Naive B cell (primary cell): ENCODE measurements at places on chromosomes 6 and 20.
A peak's percentile ranks its signal among the peaks of the same experiment; 100 is the strongest.

DNA sequence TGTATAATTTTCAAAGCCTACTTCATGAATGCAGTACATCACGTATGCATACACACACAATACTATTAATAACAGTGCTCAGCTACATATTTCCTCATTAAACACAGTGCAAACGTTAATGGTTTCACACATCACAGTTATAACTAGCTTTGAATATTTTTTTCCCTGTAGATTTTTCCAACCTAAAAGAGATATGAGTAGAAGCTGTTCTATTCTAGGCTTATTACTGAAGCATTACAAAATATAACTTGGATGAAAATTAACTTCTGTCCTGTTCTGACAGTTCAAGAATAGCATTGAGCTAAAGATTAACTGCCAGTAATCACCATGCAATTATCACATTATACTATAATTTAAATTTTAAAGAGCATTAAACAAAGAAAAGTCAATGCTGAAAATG is 6.2 kb downstream of the LMBRD1 start:
- no peak for DNase-seq

DNA sequence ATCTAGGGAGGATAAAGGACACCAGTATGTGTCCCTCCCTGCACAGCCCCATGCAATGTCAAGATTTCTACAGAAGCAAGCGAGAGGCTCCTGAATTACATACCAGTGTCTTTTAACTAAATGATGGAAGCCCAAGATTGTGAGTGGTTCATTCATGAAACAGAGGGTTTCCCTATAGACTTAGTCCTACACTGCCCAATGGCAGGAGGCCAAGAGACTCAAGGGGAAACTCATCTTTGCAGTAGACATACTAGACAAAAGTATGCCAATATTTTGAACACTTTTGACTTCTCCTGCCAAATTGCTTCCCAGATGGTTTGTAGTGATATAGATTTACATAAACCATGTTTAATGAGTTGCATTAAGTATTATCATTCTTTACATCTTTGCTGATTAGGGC is 557.2 kb upstream of the JAG1 start:
- no peak for DNase-seq

DNA sequence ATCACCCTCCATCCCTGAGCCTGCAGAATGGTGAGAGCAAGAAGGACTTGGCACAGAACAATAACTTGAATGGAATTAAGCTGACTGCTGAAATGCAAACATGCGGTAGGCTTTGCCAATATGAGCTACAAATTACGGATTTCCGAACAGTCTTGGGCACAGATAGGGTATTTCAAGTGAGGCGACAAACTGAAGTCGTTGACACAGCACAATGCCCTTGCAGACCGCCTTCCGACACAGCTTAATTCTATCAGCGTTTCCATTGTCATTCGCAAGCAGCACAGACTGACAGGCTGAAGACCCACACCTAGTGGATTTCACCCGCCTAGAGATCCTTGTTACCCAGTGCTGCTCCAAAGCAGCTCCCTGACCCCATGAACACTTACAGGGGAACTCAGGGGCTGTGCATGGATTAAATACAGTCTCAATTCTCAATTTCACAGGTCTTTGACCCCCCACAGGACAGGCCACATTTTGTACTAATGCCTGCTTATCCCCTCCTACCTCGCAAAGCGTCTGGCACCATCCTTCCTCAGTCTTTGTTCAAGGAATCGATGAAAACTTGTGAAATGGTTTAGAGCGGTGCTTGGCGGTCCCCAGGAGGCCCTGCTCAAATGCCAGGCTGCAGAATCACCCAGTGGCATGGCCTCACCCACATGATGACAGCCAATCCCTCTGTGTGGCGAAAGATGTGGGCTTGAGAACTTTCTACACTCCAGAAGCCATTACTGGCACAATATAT is 34.6 kb downstream of the RAMACL start:
- no peak for DNase-seq

GRCh38 chr6:41565701-41566100 is 19.5 kb downstream of the FOXP4 start:
- no peak for DNase-seq

DNA sequence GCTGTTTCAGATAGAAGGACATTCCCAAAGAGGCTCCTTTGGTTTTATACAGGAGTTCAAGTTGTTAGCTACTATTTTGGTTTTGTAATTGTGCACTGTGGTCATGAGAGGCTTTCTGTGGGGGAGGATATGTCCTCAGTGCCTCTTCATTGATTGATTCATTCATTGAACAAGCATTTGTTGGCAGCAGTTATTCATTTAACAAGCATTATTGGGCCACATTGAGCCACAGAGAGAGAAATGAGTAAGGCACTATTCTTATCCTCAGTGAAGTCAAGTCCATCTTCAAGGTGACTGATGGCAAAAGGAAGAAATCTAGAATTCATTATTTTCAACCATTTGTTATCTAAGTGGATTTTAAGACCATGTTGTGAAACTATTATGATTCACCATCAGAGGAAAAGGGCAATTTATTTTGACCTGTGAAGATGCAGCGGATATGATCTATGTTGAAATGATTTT is 697.2 kb upstream of the CITED2 start:
- DNase-seq: no peak

DNA sequence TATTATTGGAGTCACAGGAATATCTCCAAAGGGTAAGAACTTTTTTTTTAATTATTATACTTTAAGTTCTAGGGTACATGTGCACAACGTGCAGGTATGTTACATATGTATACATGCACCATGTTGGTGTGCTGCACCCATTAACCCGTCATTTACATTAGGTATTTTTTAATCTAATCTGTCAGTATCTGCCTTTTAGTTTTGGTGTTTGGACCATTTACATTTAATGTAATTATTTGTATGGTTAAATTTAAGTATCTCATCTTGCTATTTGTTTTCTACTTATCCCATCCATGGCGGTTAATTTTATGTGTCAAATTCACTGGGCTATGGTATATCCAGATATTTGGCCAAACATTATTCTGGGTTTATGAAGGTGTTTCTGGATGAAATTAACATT is 15.4 kb upstream of the OPN5 start:
- no peak for DNase-seq

- DNase-seq: no peak
These were observed 291.9 kb upstream of the SGK1 start for GRCh38 chr6:134609716-134610261.

GRCh38 chr20:55579802-55580201 is 425.5 kb downstream of the CBLN4 start:
- DNase-seq: no peak

GRCh38 chr6:15426901-15427300 is 181.0 kb downstream of the JARID2 start:
- no peak for DNase-seq

DNA sequence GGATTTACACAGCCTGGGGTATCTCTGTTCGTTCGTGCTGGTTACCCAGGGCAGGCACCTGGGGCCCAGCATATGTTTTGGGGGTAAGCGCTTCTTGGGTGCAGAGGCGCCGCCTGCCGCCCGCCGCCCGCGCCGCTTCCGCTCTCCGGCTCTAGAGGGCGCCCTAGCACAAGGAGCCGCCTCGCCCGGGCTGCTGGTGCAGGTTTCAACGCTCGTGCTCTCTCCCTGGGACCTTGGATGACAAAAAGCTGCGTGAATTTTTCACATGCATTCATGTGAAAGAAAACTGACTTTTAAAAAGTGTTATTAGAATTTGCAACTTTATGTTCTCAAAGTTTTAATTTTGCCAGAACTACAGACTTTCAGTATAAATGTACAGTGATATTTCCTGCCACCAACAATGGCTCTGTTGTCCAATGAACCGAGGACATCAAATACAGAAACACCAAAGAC is 32.5 kb downstream of the PRR18 start:
- DNase-seq: peak; percentile 79

GRCh38 chr20:41152108-41152757 is 14.9 kb downstream of the PLCG1 start:
- DNase-seq: no peak

DNA sequence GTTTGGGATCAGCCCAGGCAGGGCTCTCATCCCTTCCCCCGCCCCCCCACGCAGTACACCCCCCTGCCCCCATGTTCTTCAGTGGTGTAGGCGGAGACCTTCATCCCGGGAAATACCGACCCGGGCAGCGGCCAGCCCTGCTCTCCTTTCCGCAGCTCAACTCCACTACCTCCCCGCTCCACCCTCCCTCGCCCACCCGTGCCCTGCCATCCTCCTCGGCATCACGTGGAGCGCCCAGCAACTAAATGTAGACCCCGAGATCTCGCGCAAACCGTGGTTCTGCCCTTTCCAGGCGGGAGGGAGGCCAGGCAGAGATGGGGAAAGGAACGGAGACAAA is 1932.2 kb upstream of the DEFB115 start:
- no peak for DNase-seq

DNA sequence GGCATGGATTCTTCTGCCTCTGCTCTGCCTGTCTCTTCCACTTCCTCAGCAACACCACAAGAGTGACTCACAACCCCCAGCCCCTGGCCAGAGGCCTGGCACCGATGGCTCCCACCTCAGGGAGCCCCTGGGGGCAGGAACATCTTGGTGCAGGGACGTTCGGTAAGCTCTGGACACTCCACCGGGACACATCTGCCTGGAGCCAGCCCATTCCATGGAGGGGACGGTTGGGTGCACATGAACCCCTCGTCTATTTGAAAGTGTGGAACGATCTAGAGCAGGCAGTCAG is 246.5 kb downstream of the ERMARD start:
- DNase-seq: no peak

GRCh38 chr6:32176476-32177182 is 745 bp upstream of the AGPAT1 start:
- DNase-seq: no peak

- DNase-seq: no peak
These were observed 202.3 kb downstream of the RPS12 start for GRCh38 chr6:133016631-133017030.

- DNase-seq: peak; percentile 30
These were observed 7.6 kb upstream of the KCNK16 start for GRCh38 chr6:39330057-39330456.

GRCh38 chr6:127547904-127548649 is 28.9 kb upstream of the C6orf58 start:
- DNase-seq: no peak

- no peak for DNase-seq
These were observed 16.7 kb upstream of the CLIC5 start for GRCh38 chr6:46032110-46032998.

DNA sequence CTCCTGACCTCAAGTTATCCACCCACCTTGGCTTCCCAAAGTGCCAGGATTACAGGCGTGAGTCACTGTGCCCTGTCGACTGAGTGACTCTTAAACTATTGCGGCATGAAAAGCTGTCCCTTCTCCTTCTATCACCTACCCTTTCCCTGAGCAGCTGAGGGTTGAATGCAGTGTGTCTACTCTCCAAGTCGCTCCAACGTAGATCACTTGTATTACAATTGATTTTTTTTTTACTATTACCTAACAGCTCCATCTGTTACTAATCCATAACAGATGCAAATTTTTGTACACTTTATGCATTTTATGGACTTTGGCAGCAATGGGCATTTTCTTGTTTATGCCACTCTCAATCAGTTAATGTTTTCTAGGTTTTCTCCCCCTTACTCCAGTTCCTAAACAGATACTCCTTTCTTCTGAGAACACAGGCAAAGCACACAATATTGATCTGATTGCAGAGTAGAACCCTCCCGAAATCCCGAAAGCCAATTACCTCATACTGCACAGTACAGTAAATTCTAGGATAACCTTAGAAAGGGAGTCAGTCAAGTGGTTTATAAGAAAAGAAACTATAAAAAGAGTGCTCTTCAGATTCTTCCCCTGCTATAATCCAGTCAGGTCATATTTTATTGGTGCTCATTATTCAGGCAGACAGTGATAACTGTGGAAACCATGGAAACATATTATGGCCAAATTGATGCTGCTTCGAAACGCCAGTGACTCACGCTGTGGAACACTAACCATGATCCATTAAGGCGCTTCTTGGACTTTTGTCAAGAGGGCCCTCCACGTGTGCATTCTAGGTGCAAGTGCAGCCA is 273.0 kb downstream of the ADGB start:
- no peak for DNase-seq

- DNase-seq: no peak
These were observed 105.5 kb downstream of the TULP4 start for GRCh38 chr6:158417760-158418098.

- DNase-seq: no peak
These were observed 46.5 kb downstream of the PLEKHG1 start for GRCh38 chr6:150646228-150646627.

- DNase-seq: peak; percentile 72
These were observed 17.6 kb upstream of the TM9SF4 start for GRCh38 chr20:32091888-32092346.

DNA sequence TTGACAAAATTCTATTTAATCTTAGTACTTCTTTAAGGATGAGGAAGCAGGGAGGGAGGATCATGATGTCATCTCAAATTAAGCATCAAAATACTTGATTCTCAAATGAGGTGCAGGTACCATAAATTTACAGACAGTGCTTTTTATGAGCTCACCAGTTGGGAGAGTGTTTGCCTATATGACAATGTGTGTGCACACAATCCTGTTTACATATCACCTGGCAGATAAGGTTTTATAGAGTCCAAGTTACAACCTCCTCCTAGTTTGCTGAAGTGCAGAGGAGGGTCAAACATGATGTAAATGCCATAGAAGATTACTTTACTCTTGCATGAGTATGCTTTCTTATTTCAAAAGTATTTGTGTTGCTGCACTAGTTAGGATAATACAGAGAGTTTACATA is 6.4 kb downstream of the ATXN1 start:
- no peak for DNase-seq

- DNase-seq: no peak
These were observed 187.7 kb downstream of the AIG1 start for GRCh38 chr6:143248359-143248758.

- DNase-seq: no peak
These were observed 352.5 kb upstream of the PRND start for GRCh38 chr20:4369119-4369797.

- no peak for DNase-seq
These were observed 41.3 kb upstream of the SLC22A16 start for GRCh38 chr6:110517601-110518281.

GRCh38 chr6:168458101-168458500 is 17.1 kb downstream of the SMOC2 start:
- no peak for DNase-seq

DNA sequence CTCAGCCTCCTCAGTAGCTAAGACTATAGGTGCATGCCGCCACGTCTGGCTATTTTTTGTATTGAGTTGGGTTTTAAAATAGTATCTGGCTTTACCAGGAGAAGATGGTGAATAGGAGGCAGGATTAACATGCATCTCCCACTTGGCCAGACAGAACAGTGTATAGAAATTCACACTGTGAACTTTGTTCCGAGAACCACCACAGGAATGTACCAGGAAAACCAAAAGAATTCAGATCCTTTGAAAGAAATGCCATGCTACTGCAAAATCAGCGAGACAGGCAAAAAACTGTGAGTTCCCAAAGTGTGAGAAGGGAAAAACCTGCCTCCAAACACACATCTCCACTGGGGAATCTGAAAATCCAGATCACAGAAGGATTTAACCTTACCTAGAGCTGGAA is 327.6 kb downstream of the NKAIN2 start:
- no peak for DNase-seq
